ENCODE measurements at places on chromosomes 2 and 18.

DNA sequence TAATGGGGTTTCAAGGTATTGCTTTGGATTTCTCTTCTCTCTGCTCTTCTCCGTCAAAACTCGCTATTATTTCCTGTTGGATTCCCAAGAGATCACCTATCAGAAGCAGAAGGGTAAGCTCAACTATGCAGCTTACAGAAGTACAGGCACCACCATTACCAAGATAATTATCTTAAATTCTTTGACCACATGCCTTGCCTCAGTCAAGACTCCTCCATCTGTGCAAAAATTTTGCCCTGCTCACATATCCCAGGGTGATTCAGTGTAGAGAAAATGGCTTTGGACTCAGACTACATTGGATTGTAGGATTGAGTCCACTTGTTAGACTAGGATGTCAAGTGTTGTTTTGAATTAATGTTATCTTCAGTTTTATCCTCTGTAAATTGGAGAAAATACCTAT lies 698.7 kb downstream of the TDRD15 start:
- DNase-seq, result no peak

DNA sequence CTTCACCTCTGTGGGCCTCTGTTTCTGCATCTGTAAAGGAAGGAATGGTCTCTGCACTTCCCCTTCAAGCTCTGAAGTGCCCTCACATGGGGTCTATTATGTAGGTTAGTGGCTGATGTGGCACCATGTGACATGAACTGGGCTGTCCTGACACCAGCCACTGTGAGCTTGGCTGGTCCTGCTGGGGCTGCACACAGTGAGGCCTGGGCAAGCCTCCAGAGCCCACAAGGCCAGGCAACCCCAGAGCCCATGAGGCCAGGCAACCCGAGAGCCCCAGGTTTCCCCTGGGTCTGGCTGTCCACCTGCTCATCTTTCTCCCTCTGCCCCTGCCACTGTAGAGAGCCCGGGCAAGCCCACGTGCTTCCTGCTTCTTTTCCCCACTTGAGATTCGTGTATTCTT lies 150.1 kb upstream of the SMAD2 start:
- DNase-seq, result no peak

DNA sequence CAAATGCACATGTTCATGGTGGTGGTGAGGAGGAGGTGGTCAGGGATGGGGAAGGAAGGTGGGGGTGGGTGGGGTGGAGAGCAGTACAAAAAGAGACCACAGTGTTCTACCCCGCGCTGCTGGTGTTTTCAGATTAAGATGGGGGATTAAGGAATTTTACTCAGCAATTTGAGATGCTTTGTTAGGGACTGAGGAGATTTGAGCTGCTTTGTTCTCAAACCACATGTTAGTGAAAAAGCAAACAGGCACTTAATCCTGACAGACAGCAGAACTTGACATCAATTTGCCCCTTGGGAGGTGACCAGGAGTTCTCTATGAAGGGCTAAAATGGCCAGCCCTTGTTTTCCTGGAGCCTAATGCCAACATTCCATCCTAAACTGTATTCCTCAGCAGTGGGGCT lies 244.5 kb downstream of the MEIS1 start:
- DNase-seq, result no peak

GRCh38 chr2:240463866-240464481 lies 28.5 kb downstream of the GPC1 start:
- DNase-seq, result no peak

GRCh38 chr2:99772591-99773331 lies 282.9 kb upstream of the REV1 start:
- no peak for DNase-seq

DNA sequence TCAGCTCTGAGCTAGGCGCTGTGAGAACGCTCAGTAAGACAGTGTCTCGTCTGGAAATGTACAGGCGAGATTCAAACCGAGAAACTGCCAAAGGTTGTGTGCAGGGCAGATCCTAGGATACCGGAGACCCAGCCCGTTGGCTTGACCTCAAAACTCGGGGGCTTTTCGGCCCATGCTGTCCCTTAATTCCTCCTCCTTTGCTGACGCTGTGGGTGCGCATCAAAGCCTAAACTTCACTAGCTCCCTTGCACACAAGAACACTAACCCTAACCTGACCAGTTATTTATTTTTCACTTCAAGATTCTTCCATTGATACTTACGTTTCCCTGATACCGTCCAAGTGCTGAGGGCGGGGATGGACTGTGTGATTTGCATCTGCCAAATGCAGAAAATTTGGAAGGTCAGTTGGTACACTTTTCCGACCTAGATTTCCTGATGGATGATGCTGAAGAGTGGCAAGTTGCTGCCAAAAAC lies 1.0 kb upstream of the AAK1 start:
- no peak for DNase-seq

GRCh38 chr2:19623488-19623887 lies 265.1 kb upstream of the OSR1 start:
- DNase-seq, result no peak

- no peak for DNase-seq
Measured at GRCh38 chr18:55038162-55038561, 78.9 kb upstream of the CCDC68 start.

DNA sequence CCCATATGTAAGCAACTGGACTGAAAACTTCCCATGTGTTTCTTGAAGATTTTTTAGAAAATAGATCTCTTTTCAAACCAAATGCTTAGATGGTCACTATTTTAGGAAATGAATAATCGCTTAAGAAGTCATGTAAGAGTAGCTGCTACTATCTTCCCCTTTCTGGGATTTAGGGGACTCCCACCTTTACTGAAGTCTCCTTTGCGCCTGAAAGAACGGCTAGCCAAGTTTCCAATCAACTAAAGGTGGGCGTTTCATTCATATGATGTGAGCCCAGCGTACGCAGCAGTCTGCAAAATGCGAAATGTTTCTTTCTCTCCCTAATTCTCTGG lies 1.1 kb downstream of the DIPK1C start:
- DNase-seq, result no peak

DNA sequence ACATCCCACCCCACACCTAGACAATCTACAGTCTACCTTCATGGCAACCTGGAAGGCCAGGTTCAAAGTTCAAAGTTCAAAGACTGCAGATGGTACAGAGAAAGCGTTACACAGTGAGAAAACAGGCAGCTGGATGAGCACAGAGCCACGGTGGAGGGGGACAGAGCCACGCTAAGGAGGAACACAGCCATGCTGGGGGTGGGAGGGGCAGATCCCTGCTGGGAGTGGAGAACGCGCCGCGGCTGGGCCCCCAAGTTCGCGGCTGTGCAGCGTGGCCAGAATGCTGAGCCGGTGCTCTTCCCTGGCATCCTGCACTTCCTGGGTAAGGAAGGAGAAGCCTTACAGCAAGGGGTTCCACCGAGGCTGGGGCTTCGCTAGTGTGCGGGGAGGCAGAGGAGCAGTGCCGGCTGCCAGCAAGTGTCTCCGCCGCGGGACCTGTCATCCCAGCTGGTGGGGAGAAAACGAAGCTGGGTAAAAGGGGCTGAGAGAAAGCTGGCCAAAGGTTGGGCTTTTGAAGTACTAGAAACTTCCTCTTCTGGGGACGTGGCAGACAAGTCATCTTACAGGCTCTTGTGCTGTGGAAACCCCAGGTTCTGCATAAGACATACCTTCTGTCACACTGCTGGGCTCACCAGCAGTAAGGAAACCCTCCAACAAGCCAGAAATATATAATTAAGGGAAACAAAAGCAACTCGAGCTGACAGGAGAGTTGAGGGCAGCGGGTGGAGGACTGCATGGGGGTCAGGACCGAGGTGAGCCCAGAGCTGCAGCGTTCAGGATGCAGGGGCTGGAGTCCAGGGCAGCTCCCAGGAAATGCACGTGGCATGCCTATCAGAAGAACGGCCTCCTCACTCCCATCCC lies 115.5 kb downstream of the HDAC4 start:
- peak; percentile 67 for DNase-seq

DNA sequence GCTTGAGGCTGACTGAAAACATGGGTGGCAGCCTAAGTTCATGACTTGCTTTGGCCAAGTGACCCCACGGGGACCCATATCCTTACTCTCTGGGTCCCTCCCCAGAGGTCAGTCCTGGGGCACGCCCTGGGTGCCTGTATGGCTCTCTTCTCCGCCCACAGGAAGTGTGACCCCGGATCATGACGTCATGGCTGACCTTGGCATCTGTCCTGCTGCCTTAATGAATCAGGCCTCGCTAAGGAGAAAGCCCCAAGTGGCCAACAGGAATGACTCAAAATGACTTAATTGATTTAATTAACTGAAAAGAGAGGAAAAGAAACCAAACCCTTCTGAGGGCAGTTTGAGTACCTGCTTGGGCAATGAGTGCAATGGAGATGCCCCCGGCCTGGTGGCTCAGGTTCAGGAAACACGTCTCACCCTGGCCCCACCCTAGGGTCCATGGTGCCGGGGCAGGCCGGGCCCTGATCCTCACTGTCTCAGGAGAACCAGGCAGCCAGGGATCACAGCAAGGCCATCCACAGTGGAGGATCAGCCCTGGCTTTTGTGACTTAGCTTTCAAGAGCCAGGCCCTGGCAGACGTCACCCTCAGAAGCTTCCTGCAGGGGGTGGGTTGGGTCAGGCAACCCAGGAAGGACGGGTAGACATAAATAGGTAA lies 112.0 kb downstream of the CYP26B1 start:
- no peak for DNase-seq

GRCh38 chr2:146734042-146734820 lies 1110.6 kb upstream of the ACVR2A start:
- DNase-seq, result no peak

DNA sequence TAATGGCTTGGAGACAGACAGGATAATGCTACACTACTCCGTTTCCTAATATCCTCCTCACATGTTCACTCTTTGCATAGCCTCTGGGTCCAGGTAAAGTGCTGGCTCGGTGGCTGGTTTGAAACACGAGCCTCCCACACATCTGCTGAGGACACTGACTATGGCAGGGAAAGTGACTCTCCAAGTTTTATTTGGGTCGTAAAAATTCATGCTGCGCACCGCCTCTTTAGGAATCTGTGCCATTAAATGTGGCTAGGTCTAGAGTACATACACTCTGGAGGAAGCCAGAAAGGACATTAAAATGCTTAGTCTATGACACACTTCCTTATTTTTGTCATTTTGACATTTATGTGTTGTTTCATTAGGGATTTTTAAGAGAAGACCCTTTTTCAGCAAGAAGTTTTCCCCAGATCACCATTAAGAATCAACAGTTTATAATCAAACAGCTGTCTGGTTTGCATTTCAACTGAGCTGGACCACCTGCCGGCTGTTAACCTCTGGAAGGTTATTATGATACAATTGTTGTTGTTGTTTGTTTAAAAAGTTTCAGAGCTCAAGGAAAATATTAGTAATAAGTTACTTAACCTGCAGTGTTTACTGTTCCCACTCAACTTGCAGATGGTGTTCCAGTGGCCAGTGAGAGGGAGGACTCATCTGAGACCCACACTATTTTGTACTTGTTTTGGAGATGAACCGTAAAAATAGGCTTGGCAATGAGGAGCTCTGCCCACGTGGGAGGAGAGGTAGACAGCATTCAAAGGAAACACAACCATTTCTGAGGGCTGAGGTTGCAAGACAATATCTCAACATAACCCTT lies 443.3 kb upstream of the MEIS1 start:
- no peak for DNase-seq

GRCh38 chr2:231672617-231673347 lies 35.5 kb upstream of the PTMA start:
- peak; percentile 61 for DNase-seq

DNA sequence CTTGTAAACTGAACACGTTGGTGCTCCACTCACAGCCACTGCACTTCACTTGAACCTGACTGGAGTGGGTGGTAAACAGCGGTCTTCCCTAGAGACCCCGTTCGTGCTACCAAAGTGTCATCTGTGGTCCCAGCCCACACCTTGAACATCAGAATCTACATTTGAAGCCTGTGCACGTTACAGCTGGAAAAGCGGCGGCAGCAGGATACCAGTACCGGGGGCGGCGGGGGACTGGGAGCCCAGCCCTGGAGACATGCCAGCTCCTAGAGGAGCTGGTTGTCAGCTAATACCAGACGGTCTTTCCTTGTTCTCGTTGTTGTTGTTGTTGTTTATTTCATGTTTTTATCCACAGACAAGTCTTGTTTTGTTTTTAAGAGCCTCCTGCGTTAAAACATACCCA lies 156.7 kb downstream of the WDSUB1 start:
- no peak for DNase-seq

- DNase-seq, result no peak
Measured at GRCh38 chr2:236583621-236584203, 14.1 kb downstream of the ACKR3 start.

GRCh38 chr2:67600222-67600871 lies 203.2 kb downstream of the ETAA1 start:
- DNase-seq, result no peak

- no peak for DNase-seq
Measured at GRCh38 chr18:7011142-7011541, 106.5 kb downstream of the LAMA1 start.

- no peak for DNase-seq
Measured at GRCh38 chr2:174623106-174623637, 25.6 kb upstream of the WIPF1 start.

GRCh38 chr18:26549263-26550094 lies 1.1 kb upstream of the KCTD1 start:
- peak; percentile 30 for DNase-seq

DNA sequence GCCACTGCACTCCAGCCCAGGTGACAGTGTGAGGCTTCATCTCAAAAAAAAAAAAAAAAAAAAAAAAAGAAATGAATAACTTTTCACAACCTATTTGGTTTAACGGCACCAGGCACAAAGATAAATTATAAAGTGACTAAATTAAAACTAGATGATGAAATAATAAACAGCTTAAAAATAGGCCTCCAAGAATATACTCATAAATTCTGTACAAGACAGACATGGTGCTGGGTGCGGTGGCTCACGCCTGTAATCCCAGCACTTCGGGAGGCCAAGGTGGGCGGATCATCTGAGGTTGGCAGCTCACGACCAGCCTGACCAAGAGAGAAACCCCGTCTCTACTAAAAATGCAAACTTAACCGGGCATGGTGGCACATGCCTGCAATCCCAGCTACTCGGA lies 19.7 kb downstream of the USP34 start:
- no peak for DNase-seq

DNA sequence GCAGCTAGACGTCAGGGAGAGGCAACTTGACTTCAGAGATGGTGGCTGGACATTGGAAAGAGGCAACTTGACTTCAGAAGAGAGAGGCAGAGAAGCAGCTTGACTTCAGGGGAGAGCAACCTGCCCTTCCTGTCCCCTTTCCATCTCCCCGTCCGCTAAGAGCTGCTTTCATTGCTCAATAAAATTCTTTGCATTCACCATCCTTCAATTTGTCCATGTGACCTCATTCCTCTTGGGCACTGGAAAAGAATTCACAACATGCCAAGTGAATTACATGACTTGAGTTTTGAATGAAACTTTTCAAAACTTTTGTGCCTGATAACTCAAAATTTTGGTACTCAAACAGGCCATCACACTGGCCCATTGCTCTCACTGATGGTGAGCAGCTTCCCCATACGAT lies 158.9 kb downstream of the DPP4 start:
- no peak for DNase-seq
